Upper lobe of left lung (tissue), 6 donors: ENCODE measurements at places on chromosomes 3 and 15.
A peak's percentile ranks its signal among the peaks of the same experiment; 100 is the strongest.

GRCh38 chr3:173599673-173600072, 202.1 kb downstream of the NLGN1 start:
- DNase-seq, result no peak

- DNase-seq, result no peak
Observed at GRCh38 chr3:132135628-132136333, 101.0 kb upstream of the CPNE4 start.

- peak; percentile 52 for DNase-seq
Observed at GRCh38 chr15:99143655-99144610, 39.1 kb downstream of the SYNM start.

DNA sequence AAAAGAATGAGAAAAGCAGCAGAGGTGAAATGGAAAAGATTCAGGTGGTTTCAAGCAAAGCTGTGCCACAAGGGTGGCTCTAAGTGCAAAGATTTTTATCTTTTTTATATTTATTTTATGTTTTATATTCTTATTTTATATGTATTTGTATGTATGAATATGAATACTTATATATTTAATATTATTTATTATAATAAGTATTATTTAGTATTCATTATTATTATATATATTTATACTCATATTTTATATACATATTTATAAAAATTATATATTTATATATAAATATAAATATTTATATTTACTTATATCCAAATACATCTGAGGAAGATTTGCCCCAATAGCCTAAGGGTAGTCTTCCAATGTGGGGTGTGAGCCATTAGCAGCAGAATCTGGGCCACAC, 1002.0 kb downstream of the CADM2 start:
- DNase-seq, result no peak

DNA sequence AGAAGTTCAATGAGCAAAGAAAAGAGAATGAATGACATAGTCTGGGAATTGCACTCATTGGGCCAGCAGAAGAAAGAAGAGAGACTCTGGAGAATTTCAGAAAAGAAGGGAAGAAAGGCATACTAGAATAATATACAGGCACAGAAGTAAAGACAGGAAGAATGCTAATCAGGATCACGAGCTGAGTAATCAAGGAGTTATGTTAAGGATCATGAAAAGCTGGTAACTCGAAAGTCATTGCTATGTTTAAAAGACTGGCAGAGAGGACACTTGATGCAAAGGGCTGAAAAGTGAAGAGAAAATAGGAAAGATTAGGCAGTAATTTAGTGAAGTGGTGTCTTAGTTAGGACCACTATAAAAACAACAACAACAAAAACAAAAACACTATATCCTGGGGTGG, 284.1 kb downstream of the ZBBX start:
- no peak for DNase-seq

GRCh38 chr3:177451864-177452830, 254.9 kb upstream of the TBL1XR1 start:
- peak; percentile 39 for DNase-seq

- no peak for DNase-seq
Observed at GRCh38 chr3:195172039-195172684, 98.8 kb downstream of the XXYLT1 start.

- DNase-seq, result no peak
Observed at GRCh38 chr15:80819001-80819400, 39.8 kb downstream of the CEMIP start.

- DNase-seq, result no peak
Observed at GRCh38 chr15:65083262-65083701, 6.7 kb downstream of the KBTBD13 start.

GRCh38 chr15:68697711-68698690, 119.2 kb downstream of the CORO2B start:
- DNase-seq, result no peak

GRCh38 chr3:11948331-11948730, 55.9 kb upstream of the SYN2 start:
- DNase-seq, result no peak

DNA sequence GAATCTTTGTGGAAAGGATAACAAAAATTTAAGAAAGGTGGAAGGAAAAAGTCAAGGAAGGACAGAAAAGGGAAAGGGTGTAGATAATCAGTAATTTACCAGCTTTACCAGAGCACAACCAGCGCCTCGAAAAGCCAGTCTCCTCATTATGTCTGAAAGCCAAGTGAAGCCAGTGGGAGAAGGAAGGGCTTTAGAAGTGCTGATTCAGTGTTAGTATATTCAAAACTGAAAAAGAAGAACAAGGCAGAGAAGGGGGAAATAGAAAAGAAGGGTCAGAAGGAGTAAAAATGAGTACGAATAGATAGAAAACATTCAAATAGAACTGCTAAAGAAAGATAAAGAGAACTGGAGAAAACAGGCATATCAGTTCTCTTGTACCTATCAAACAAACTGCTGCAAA, 4.1 kb downstream of the PBRM1 start:
- DNase-seq, result no peak

DNA sequence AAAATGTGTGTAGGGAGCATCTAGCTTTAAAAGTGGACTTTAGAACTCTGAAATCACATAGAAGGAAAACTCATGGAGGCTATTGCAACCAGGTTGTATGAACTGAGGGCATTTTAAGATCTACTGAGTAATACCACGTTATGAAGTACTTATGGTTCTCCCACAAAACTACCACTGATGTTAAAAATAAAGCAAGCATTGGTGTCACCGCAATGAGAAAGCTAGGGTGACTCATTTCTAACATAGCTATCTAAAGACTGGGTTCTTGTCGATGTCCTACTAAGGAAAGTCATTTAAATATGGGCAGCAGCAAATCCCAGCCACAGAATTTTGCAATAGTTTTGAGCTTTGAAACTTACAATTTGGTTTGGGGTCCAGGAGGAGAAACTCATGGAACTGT, 584.8 kb downstream of the DIPK2A start:
- no peak for DNase-seq

DNA sequence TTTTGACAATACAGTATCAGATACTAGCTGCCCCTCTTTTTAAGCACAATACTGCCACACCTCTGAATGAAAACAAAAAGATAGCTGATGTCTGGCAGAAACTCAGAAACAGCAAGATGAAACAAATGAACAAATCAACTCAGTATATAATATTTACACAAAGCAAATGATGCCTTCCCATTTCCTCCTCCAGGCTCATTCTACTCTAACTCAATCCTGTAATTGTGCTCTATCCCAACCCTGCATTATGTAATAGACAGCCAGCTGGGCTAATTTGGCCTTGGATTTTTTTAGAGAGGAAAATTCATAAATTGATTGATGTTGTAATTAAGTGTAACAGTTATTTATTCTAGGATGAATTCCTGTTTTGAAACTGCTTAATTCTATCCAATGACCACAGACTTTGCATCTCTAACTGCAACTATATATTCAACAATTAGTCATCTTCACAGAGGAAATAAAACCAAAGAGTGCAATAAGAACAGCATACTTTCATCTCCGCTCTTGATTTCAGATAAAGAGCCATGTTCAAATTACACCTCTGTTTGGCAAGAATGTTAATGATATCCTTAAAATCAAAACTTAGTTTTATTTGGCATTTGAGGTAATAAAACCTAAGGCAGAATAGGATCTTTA, 6.1 kb downstream of the ATG3 start:
- no peak for DNase-seq

DNA sequence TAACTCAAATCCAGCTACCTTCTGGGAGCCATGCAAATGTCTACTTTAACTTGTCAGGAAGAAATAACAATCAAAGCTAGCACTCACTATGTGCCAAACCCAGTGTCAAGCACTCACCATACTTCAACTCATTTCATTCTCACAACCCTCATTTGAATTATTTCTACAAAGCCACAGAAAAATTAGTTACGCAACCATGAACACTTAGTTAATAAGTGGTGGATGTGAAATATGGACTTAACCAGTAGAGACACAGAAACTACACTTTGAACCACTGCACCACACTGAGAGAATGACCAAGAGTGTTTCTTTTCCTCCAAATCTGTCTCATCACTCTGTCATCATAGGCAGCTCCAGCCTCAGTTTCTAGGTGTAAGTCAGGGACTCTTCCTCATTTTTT, 91.0 kb upstream of the MBNL1 start:
- no peak for DNase-seq

GRCh38 chr15:77659350-77660321, 26.9 kb upstream of the LINGO1 start:
- peak; percentile 46 for DNase-seq

GRCh38 chr3:187946163-187946691, 201.0 kb upstream of the BCL6 start:
- no peak for DNase-seq

- no peak for DNase-seq
Observed at GRCh38 chr3:59817511-59817910, 767.7 kb upstream of the CFAP20DC start.

DNA sequence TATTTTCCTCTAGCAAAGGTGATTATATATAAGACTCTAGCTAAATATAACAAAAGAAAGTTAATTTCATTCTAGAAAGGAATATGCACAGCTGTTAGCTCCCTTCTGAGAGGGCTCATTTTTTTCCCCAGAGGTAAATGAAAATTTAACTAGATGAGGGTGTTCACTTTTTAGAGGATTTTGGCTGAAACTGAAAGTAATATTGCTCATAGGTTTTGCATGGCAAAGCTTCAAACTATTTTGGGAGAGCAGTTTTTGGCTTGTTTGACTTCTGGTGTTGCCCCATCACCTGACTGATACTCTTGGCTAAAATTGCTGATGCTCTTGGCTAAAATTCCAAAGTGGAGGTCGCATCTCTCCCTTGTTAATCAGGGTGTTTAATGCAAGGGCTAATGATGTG, 311.9 kb downstream of the EDEM1 start:
- no peak for DNase-seq
